Fibroblast of skin of right biceps (primary cell): ENCODE measurements at places on chromosomes 1 and 21.

DNA sequence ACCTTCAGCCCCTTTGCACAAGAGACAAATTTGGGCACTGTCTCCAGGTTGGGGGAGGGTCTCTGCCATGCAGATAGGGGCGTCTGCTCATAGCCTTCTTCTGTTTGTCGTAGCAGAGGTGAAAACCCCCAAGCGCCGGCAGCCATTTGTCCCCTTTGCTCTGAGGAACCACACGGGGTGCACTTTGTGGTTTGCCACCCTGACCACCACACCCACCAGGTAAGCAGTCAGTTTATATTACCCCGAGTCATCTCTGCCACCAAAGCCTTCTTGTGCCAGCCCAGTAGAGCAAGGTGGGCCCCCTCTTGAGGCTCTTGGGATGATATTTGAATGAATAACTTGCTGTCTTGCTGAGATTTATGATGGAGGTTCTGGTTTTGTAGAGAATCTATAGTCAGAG, 111.8 kb downstream of the VPS13D start:
- no peak for DNase-seq

GRCh38 chr21:44535963-44536362, 4.0 kb downstream of the KRTAP10-1 start:
- no peak for DNase-seq

GRCh38 chr1:33276573-33277298, 20.4 kb downstream of the ZNF362 start:
- DNase-seq = no peak

DNA sequence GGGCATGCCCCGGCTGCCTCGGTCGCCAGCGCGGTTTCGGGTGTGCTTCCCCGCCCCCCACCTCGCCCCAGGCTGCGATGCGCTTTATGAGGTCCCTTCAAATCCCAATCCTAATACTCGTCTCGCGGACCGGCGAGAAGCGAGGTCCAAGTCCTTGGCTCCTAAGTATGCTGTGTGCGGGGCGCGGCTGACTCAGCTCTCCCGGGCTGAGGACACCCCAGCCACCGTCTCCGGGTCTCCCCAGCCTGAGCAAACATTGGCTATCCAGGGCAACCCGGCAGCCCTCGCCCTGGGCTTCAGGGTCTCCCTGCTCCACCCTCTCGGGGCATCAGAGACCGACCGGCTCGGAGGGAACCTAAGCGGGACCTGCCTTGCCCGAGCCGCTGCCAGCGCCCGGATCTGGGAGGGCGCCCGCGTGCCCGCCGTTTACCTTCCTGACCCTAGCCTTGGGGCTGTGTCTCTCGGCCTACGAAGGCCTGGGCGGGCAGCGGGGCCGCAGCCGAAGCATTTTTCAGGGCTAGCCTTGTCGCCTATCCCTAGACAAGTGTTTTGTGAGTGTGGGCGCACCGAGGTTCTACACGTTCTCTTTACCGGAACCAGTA, 1.2 kb downstream of the ITPKB start:
- peak; percentile 44 for DNase-seq

DNA sequence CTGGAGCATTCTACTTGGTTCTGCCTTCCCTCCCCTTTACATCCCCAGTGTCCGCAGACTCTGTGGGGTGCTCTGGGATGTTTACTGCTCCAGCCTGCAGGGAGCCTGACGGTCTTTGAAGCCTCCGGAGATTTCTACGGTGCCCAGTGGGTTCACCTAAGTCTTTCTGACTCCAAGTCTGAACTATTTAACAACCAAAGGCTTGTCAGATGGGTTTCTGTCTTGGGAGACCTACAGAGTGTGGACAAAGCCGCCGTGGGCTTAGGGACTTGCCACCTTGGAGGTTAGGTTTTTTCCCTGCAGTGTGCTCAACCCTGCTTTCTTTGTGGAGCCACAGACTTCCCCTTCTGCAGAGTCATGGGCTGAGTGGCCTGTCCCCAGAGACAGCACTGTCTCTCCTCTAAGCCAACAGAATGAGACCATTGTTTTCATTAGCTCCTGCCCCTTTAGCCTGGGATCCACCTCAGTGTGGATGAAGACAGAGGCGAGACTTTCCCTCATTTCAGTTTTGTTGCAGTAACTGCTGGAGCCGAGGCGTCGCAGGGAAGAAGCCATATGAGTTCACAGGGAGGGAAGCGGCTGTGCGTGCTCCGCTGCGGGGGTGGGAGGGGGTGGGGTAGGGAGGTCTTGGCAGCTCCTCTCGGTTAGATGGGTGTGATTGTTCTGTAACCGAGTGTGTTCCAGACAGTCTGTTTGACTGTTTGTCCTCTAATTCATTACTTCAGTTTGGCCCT, 120.7 kb downstream of the CNIH3 start:
- DNase-seq = peak; percentile 76

DNA sequence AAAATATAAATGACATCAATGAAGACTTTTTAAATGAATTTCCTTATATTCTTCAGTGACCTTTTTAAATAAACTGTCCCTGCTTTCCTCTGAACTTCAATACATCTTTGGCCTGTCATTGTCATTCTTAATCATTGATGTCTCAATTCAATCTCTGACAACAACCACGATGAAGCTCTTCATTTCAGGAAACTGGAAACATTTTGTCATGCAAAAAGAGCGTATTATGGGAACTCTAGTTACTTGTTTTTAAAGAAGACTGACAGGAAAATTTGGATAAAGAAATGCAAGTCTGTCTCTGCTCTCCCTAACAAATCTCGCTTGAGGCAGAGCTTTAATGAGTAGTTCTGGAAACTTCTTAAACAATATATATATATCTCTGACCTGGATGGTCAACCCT, 535.8 kb upstream of the ADGRL2 start:
- no peak for DNase-seq

GRCh38 chr1:65153635-65154034, 5.6 kb downstream of the AK4 start:
- DNase-seq = no peak

GRCh38 chr1:205936846-205937586, 6.2 kb downstream of the SLC26A9 start:
- DNase-seq = peak; percentile 92

DNA sequence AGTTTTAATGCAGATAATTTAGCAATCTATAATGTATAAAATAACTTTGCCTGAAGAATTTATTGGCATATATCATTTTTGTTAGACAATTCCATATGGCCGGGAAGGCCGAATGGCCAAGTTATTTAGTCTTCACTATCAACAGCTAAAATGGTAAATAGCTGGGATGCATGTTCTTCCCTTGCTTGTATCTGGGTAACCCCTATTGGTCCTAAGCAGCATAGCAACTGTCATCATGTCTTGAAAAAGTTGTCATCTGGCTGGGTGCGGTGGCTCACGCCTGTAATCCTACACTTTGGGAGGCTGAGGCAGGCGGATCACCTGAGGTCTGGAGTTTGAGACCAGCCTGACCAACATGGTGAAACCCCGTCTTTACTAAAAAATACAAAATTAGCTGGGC, 340.0 kb upstream of the DPYD start:
- no peak for DNase-seq

DNA sequence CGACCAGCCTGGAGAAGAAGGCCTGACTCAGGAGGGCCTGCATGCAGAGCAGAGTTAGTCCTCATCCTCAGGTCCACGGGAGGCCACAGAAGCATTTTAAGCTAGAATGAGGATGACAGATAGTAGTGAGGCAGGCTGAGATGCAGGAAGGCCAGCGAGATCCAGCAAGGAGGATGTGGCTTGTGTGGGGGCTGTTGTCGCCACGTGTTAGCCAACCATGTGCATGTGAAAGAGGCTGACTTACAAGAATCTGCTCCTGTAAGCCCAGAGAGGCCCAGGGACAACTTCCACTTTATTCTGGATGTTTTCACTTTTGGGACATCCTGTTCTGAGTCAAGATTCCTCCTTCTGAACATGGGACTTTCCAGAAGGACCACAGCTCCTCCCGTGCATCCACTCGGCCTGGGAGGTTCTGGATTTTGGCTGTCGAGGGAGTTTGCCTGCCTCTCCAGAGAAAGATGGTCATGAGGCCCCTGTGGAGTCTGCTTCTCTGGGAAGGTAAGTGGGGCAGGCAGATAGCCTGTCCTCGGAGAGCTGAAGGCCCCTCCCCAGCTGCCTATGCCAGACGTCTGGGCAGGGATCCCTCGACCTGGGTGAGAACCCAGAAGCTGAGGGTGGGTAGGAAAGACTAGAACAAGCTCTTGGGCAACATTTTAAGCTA, at the start of gene SLAMF8:
TSS of gene SLAMF8 (plus strand) at position 433 of the 661 bp plus-strand sequence. CDS start at position 459, 26 bp downstream.
- DNase-seq = peak; percentile 36

DNA sequence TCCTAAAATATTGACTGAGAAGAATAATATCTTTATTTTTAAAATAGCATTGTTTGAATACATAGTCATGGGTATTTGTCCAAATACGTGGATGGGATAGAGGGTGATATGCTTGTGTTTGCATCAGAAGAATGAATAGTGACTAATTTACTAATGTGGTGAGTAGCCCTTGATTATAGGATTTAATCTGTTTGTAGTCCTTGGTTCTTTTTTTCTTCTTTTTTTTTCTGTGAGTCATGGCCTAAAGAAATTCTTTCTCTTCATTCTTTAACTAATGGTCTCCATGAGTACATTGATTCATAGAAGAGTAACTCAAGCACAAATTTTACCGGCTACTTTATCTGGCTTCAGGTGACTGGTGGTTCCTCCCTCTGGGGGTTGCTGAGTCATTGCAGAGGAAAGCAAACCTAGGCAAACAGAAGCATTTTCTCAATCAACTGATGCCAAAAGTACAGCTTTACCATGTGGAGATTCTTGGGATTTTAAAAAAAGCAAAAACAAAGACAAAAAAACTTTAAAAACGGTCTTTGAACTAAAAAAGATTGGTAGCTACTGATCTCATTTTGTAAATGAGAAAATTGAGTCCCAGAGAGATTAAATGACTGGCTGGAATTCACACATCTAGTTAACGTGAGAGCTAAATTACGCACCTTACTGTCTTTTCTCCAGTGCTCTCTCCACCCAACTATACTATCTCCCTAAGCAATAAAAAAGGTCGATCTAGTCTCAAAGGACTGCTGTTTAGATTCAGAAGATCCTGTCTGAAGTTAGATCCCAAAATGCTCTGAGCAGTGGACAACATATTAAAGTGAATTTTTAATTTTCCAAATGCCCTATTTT, 40.5 kb downstream of the AK5 start:
- DNase-seq = peak; percentile 96

DNA sequence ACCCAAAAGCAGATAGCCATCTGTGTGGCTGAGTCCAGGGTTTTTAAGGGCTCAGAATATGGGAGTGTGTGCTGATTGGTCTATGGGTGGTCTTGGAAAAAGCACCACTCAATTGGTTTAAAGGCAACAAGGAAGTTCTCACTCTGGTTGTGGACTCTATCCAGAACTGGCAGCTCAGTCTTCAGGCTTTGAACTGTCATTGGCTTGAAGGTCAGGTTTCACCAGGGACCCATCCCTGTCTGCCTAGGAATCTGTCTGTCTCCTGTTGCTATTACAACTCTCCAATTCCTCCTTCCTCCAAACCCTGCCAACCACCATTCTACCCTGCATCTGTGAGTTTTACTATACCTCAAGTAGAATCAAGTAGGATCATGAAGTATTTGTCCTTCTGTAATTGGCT, 341.7 kb upstream of the ADGRL2 start:
- no peak for DNase-seq

GRCh38 chr1:205286335-205286950, 35.1 kb downstream of the NUAK2 start:
- peak; percentile 43 for DNase-seq
